ENCODE measurements at places on chromosomes 4 and X.

- peak; percentile 13 for DNase-seq
Observed at GRCh38 chr4:89836031-89836745, 773 bp downstream of the SNCA start.

DNA sequence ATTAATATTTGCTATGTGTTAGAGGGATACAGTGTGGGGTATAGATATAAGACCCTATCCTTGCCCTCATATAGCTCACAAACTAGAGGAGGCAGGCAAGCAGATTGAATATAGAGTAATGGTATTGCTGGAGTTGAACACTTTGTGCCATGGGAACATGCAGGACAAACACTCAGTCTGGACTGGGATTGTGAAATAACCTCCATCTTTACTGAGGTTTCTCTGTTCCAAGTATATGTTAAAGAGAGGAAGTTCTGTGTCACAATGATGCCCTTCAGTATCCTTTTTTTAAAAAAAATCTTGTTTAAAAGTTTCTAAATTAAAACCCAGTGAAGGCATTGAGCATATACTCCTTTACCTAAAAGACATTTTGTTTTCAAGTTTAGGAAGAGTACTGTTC, 8.7 kb downstream of the FABP2 start:
- no peak for DNase-seq

- no peak for DNase-seq
Observed at GRCh38 chr4:47410271-47410670, 53.2 kb downstream of the COMMD8 start.

DNA sequence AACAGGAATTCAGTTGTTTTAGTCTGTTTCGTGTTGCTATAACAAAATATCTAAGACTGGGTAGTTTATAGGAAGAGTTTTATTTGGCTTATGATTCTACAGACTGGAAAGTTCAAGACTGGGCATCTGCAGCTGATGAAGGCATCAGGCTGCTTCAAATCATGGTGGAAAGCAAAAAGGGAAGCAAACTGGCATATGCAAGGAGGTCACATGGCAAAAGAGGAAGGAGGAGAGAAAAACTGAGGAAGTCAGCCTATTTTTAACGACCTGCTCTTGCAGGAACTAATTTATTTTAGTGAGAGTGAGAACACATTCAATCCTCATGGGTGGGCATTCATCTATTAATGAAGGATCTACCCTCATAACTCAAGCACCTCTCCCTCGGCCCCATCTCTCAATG, 363.1 kb upstream of the HS3ST1 start:
- no peak for DNase-seq

DNA sequence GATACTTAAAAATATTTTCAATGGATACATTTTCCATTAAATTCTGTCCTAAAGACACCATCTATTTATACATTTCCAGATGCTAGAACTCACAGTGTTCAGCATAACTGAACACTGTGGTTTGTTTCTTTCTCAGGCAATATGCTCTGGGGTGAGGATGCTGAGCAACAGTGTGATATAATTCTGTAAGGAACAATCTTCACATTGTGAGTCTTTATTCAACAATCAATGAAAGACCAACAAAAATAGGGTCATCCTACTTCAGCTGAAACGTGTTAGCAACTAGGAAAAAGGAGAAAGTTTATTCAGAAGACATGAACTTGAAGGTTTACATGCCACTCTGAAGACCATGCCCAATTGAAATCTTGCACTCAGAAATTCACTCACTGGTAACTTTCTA, 284.8 kb downstream of the UNC5C start:
- DNase-seq = no peak

GRCh38 chrX:13341491-13342101, 21.7 kb upstream of the ATXN3L start:
- DNase-seq = peak; percentile 67

DNA sequence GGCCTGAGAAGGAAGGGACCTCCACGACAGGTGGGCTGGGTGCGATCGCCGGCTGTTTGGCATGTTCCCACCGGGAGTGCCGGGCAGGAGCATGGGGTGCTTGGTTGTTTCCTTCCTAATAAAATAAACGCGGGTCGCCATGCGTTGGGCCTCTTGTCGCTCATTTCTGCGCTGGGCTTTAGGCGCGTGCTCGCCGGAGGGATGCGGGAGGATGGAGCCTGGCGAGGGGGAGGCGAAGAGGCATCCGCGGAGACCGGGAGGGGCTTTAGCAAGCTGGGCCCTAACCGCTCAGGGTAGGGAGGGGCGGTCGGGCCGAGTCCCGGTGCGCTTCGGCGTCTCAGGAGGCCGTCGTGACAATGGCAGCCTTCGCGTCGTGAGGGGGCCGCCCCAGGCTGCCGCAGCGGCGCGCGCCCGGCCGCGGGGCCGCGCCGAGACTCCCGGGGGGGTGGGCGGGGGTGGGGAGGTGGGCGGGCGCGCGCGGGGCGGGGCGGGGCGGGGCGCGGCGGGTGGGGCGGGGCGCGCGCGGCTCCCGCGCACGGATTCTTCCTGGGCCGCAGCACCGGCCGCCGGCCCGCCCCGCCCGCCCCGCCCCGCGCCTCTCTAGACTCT, 476 bp upstream of the GDI1 start:
- no peak for DNase-seq

- no peak for DNase-seq
Observed at GRCh38 chr4:166134285-166134684, 261.2 kb downstream of the TLL1 start.

DNA sequence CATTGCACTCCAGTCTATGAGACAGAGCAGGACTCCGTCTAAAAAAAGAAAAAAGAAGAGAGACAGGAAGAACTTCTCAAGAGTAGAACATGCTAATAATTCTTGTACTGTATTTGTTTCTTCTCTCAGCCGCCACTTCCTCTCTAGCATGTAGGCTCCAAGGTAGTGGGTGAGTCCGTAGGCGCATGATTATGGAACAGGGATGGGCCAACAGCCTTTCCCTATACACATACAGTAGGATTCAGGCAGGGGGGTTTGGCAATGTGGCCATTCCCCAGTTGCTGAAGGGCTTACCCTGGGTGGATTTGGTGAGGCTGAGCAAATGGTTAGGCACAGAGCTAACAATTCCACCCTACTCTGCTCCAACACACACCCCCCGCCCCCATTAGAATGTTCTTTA, 35.0 kb upstream of the APLN start:
- no peak for DNase-seq

GRCh38 chr4:139223682-139224317, 46.8 kb upstream of the ELF2 start:
- peak; percentile 74 for DNase-seq

DNA sequence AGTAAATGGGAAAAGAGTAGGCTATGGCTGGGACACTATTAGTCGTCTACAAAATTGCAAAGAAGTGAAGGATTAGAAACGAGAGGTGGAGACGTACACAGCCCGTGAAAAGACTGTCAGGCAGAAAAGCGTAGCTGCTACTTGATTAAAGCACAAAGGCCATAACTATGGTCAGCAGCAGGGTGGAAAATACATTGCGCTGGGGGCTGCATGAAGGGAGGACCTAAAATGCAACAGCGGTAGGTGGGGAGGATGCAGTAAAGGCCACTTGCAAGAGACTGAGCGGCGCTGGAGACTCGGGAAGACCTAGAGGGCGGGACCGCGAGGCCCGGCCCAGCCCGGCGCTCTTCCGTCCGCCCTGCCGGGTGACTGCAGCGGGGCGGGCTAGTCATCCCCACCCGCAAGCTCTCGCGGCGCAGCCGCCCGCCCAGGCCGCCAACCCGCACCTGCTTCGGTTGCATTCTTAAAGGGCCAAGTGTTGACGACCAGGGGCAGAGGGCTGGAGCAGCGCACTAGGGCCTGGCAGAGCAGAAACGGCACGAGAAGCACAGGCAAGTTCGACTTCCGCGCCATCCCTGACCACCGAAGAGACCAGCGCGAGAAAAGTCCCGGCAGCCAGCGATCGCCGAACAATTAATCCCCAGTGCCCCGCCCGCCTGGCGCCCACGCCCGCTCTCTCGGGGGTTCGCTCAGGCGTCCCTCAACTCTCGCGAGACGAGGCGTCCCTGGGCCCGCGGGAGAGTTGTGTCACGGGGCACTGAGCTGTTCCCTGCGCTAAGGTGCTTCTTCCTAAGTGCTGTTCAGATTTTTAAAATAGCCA, at the start of gene AGA:
Gene AGA (minus strand): TSS at position 635 of the 820 bp plus-strand sequence. CDS start 62 bp downstream, at position 573.
- peak; percentile 92 for DNase-seq

DNA sequence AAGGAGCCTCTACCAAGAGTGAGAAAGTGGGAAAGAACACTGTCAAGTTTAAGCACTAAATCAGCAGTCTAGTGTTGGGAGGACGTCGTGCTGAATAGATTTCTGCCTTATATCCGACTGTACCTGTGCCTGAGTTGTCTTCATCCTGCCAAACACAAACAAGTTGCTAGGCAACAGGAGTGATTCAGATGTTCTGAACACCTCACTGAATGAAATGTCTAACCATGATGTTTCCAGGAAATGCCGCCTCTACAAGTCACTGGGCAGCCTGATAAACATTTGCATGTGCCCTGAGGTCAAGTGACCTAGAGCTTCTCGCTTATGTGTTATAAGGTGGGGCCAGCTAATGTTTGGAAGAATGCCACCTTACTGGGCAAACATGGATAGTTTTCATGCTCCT, 37.9 kb downstream of the SGMS2 start:
- DNase-seq = peak; percentile 96

DNA sequence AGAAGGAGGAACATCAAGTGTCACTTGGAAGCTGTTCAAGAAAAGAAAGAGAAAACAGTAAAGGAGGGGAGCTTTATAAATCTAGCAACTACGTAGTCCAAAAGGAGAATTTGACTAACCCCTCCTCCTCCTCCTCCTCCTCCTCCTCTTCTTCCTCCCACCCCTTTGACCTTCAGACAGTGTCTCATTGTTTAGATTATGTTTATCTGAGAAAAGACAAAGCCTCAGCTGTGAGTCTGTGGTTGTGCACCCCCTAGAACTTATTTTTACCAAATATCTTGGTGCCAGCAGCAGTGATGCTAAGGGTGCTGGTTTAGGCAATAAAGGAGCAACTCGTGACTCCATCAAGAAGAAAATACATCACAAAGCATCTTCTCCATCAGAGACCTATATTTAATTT, 68.9 kb upstream of the BMP2K start:
- no peak for DNase-seq

DNA sequence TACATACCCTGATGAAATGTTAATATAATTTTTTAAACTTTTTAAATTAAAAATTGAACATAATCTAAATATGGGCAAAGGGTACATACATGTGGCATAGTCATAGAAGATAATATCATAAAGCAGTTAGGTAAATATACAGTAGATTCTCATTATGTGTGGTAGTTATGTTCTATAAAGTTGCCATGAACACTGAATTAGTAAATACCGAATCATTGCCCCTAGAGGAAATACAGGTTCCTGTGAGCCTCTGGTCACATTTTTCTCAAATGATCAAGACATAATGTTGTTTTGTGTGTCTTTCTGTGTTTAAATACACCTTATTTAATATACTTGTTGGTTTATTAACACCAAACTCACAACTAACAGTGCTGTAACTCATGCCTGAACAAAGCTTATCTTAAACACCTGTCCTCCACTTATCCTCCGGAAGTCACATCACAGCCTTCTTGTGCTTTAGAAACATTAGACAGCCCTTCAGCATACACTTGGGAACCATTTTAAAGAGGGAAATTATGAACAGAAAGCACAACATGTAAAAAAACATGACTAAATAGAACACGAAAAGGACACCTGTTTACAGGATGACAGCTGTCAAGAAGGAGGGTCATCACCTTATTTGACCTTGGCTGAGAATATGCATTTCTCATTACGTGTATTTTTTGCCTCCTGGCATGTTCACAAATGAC, 169.4 kb upstream of the NAP1L5 start:
- DNase-seq = peak; percentile 90

DNA sequence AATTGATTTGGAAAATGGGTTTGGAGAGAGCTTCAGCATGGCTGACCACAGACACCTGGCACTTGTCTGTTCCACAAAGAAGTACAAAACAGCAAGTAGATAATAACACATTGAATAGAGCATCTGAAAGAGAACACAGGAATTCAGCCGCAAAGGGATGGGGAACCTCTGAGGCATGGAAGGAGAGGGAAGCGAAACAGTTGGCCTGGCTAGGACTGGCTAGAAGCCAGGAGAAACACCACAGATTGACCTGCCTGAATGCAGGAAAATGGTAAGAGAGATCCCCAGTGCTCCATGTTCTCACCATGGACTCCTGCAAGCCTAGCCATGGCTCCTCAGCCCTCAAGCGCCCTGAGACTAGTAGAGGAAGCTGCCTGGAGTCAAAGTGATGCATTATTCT, 169.7 kb upstream of the SH3RF1 start:
- DNase-seq = no peak

DNA sequence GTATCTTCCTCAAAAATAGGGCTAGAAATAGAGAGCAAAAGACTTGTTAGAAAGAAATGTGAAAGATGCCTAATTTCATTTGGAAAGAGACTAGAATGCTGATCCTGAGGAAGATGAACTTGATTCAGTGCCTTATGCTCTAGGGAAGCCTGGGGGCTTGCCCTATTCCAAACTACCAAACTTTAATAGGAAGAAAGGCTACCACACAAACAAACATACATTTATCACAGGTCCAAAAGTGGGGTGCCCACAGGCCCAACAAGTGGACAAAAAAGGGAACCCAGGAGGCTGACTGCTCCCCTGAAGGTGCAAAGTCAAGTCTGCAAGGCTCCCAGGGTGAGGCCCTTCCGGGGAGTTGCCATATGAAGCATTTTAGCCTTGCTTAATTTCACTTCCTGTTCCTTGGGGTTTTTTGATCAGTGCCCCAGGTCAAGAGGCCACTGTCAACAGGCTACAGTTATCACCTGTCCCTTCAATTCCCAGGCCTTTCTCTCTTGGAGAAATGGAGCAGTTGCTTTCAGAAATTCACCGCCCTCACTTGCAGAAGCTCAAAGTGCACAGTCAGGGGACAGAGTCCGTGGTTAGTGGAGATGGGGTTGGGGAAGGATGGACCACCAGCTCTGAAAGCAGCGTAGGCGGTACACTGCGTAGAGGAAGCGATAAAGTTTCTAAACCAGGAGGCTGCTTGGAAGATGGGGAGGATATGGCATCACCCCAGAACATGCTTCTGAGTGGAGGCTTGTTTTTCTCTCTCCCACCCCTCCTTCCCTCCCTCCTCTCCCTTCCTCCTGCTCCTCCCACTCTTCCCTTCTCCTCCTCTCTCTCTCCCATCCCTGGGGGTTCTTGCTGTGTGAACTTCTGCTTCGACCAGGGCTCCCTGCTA, 36.4 kb downstream of the TMEM154 start:
- DNase-seq = no peak

GRCh38 chr4:145626623-145626982, 7.4 kb downstream of the MMAA start:
- DNase-seq = no peak

DNA sequence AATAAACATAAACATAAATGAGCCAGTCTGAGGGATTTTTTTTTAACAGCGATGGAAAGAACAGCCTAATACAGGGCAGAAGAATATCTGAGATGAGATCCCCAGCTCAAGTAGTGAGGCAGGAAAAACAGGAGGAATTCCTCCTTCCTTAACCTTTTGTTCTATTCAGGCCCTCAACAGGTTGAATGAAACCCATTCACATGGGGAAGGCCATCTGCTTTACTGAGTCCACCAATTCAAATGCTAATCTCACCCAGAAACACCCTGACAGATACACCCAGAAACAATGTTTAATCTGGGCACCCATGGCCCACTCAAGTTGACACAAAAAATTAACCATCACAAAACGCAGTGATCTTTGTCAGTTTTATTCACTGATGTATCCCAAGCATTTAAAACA, 45.5 kb downstream of the SMIM31 start:
- no peak for DNase-seq

- peak; percentile 42 for DNase-seq
Observed at GRCh38 chr4:169270810-169271691, at the start of gene SH3RF1. Gene SH3RF1 (minus strand): TSS chr4:169270956. CDS start chr4:169269212, 1,744 bp downstream.
